ENCODE measurements at places on chromosomes 4 and X. TPM values are rescaled to one million over a fixed set of nuclear protein-coding genes. Genes with fewer than 3 reads are reported as not detected.

USP53 gene
- 13.3 TPM for total RNA-seq

PDGFRA gene
- not detected for total RNA-seq

SSX2 gene
- total RNA-seq = not detected

BRS3 gene
- total RNA-seq = not detected

TLR6 gene
- 5.9 TPM for total RNA-seq

ADH1C gene
- total RNA-seq = not detected

ATP2B3 gene
- total RNA-seq = not detected

GEMIN8 gene
- total RNA-seq = 13.4 TPM

MAGEB2 gene
- not detected for total RNA-seq

TSPAN7 gene
- not detected for total RNA-seq

DNA sequence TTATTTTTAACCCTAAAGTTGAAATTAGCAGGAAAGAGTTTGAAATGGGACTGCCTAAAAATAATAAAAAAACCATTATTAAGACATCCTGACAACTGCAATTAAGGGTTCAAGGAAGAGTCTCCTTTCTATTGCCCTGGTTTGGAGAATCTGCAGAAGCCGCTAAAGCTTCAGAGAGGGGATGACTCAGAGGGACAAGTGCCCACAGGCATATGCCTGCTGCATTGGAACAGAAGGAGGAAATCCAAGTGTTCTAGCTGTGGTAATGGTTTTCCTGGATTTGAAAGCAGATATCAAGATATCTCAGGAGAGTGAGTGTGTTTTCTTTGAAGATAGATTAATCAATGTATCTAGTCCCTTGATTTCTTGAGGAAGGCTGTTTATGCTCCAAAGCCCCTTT lies 235.1 kb upstream of the TAPT1 start:
- no peak for DNase-seq

GRCh38 chr4:84507941-84508340 lies 8.8 kb upstream of the NKX6-1 start:
- DNase-seq = no peak

- no peak for DNase-seq
Observed at GRCh38 chr4:16893141-16893651, 5.2 kb downstream of the LDB2 start.

- DNase-seq = no peak
Observed at GRCh38 chr4:176048631-176049030, 17.0 kb upstream of the WDR17 start.

DNA sequence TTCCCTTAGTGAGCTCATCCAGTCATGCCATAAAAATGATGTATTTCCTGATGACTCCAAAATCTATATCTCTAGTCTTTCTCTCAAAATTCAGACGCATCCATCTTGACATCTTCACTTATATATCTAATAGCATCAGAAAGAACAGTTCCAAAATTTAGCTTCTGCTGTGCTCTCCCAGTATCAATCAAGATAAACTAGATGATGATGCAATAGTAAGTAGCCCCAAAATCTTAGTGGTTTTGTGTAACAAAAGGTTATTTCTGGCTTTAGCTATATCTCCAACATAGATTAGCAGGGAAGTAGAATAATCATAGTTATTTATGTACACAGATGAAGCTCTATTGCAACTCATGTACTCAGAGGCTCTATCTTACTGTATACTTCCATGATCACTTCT lies 382.5 kb upstream of the ADGRL3 start:
- DNase-seq = no peak

DNA sequence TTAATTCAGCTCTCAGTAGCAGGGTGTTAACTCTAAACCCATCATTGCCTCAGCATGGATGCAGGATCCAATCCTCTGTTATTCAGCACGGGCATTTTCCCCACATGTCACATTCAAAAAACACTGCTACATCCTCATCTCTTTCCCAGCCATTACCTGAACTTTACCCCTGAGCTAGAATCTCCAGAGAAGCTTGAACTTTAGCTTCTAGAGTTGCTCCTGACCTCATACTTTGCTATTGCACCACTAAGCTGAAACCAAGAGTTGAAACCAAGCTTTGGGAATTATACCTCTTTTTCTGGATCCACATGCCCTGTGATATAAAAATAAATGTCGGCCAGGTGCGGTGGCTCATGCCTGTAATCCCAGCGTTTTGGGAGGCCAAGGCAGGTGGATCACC lies 90.7 kb downstream of the SHROOM3 start:
- no peak for DNase-seq

- DNase-seq = no peak
Observed at GRCh38 chrX:136189222-136189621, 41.9 kb downstream of the FHL1 start.

DNA sequence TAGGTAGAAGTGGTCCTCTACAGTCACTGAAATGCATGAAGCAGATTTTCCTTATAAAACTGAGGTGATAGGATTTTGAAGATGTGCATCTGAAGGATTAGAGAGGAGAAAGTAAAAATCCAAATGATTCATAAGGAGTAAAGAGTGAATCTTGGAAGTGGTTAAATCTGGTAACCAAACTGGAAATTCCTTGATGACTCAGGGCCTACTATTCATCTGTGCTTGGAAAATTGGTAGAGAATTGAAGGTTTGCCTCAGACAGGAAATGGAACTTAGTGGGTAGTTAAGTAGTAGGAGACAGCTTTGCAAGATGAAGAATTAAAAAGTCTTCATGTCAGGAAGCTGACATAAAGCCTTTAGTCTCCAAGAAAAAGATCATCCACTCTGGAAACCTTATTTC lies 368.9 kb upstream of the CTSO start:
- DNase-seq = no peak

DNA sequence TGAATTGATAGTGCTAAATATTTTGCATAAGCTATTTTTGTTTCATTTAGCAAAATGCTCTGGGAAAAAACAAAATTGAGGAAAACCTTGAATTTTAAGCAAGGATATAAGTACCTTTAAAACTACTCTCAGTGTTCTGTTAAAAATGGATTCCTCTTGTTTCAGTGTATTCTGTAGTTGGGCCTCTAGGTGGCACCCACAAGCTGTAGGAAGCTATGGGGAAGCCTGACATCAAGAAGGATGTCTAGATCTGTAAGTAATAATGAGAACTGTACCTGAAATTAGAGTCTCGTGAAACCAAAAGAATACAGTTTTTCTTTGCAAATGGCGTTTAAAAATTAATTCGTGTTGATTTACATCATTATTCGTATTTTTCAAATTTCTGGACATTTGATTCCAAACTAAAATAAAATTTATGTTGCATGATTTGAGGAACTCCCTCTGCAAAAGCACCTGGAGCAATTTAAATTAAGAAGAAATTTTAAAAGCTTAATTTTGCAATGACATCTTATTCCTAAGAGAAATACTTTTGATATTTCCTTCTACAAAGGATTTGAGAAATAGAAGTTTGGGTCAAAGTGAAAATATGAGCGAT lies 51.2 kb downstream of the TMPRSS11E start:
- DNase-seq = peak; percentile 38

DNA sequence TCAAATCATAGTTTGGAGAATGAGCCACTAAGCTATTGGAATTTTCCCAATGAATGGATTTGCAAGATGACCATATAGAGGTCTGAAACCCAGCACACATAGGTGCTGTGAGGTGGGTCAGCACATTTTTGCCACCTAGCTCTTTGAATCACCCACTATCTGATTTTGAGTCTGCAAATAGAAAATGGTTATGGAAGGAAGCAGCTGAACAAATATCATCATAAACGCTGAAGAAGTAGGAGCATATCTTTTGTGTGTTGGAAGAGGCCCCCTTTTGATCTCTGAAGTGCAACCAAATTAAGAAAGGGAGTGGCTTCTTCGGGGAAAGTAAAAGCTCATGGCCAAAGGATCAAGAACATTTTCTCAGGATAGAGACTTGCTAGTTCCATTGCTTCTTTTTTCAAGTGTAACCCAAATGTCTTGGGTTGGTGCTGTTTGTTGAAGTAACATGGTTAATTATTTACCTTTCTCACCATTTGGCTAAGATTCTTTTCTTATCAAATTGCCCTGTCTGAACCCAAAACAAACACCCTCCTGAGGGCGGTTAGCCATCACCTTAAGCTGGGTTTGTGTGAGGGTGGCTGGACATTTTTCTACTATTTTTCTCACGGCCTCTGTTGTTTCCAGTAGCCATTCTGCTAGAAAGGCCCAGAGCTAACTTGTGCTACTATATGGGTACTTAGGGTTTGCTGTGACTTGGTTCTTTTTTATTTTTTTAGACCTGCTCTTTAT lies 18.4 kb upstream of the SORBS2 start:
- no peak for DNase-seq

DNA sequence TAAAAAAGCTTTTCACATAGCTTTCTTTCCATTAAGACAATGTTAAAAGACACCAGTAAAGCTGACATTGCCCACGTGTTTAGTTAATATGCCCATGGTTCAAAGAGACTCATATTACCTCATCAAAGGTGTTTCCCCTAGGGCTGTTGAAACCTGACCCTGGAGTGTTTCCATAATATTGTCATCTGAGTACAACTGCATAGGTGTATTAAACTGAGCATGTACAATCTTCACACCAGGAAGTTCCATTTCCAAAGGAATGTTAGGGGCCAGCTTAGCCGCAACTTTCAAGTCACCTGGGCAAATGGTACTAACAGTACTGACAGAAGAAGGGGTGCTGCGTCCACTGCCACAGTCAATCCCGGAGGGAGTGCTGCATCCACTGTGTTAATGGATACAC lies 27.1 kb downstream of the PDLIM3 start:
- no peak for DNase-seq

- no peak for DNase-seq
Observed at GRCh38 chr4:7862561-7863192, 77.0 kb downstream of the AFAP1 start.

DNA sequence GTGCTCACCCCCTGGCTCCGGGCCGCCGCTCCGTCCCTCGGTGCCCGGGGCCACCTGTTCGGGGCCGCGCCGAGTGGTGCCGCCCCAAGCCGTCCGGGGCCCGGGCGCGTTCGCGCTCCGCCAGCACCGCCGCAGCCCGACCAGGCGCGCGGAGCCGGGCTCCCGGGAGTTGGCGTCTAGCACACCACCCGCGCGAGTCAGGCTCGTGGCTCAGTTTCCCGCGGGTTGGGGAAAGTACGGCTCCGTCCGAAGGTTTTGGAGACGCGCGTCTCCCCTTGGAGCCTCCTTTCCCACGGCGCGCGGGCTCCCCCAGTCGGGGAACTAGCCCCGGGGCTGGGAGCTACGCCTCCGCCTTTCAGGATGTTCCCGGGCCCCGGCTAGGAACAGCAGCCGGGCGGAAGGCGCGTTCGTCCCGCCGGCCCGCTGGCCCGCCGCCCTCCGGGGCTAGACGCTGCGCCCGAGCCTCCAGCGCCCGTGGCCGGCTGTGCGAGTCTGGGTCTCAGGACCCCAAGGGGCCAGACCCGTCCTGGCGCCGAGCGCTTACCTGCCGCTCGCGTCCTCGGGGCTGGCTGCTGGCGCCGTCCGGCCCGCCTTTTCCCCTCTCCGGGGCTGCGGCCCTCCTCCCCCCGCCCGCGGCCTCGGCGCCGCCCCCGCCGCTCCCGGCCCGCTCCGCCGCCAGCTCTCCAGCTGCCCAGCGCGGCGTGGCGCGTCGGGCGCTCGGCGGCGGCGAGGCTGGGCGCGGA lies at the start of gene ADGRG2:
TSS of gene ADGRG2 (minus strand) at position 571 of the 743 bp plus-strand sequence. CDS start 53,634 bp downstream, outside the sequence.
- DNase-seq = peak; percentile 21

- no peak for DNase-seq
Observed at GRCh38 chrX:135984791-135985156, 461 bp upstream of the SLC9A6 start.

- DNase-seq = no peak
Observed at GRCh38 chr4:120769227-120769626, 153.3 kb downstream of the PRDM5 start.

- DNase-seq = no peak
Observed at GRCh38 chr4:61245069-61245714, 45.1 kb downstream of the ADGRL3 start.

All from activated naive CD8-positive, alpha-beta T cell treated with anti-CD3 and anti-CD28 coated beads, Interleukin-2, amount 10 ng/mL, durations not matched to agents 7 days and 5 days (primary cell).